ENCODE measurements at places on chromosomes 12 and 14.
A peak's percentile ranks its signal among the peaks of the same experiment; 100 is the strongest.

DNA sequence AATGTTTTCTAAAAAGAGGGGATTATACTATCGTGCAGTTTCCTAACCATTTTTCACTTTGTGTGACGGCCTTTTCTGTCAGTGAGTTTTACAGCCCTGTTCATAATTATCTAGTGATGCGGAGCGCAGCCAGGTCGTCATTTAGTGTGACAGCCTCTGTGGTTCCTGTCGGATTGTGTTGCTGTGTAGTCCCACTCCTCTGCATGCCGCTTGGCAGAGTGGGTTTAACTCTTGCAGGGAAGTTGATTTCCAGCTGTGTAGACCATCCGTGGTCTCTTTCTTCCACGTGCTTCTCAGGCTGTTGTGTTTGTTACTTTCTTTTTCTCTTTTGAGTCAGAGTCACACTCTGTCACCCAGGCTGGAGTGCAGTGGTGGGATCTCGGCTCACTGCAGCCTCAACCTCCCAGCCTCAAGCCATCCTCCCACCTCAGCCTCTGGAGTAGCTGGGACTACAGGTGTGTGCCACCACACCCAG lies 8.6 kb downstream of the RAN start:
- DNase-seq = peak; percentile 15

GRCh38 chr14:51621654-51622053 lies 30.1 kb upstream of the FRMD6 start:
- no peak for DNase-seq

- no peak for DNase-seq
These were observed 7.6 kb downstream of the KIF26A start for GRCh38 chr14:104145826-104146601.

GRCh38 chr12:3135522-3136461 lies 58.6 kb downstream of the TSPAN9 start:
- peak; percentile 84 for DNase-seq

DNA sequence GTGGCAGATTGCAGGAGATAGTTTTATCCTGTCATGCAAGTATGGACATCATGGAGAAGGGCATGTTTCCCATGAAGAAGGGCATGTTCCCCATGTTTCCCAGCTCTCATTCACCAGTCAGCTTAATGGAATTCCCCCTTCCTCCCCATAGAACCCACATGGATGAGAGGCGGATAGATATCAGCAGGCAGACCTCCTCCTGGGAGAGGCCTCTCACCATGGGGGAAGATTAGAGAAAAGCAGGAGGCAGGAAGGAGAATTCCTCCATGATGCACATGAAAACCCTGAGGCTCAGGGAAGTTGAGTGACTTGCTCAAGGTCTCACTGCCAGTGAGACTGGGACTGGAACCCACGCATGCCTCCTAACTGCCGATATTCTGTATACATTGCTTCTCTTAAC lies 92.9 kb upstream of the FOXN3 start:
- no peak for DNase-seq

DNA sequence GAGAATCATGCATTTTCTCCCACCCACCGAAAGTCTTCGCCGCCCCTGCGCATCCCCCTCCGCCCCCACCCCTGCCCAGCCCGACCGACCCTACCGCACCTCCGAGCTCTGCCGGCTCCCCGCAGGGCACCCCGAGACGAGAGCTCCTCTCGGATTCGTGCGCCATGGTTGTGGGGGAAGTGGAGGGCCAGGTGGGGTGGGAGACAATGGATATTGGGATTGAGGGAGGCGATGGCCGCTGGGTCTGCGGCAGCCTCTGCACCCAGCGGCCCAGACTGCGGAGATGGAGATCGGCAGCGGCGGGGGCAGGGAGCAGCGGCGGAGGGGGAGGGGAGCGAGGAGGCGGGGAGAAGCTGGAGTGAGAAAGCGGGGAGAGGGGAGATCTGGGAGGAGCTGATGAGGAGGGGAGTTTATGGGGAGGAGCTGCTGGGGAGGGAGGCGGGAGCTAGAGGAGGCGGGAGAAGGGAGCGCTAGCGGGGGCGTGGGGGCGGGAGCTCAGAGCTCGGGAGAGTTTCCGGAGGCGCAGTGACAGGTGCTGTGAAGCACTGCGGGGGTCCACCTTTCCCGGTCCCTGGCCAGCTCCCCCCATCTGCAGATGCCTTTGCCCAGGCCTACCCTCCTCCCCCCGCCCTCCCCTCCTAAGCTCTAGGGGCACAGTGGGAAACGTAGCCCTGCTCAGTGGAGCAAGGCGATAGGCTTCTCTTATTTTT lies at the start of gene SALL2:
Gene SALL2, minus strand, starts transcription at position 385 of the 710 bp plus-strand sequence. Its CDS starts 219 bp downstream, at position 166.
- peak; percentile 80 for DNase-seq

- DNase-seq = no peak
These were observed 201.2 kb downstream of the DPF3 start for GRCh38 chr14:72692696-72693095.

- DNase-seq = no peak
These were observed 5.3 kb downstream of the SSTR1 start for GRCh38 chr14:38213001-38213400.

- peak; percentile 20 for DNase-seq
These were observed 79.9 kb downstream of the TAOK3 start for GRCh38 chr12:118292836-118293235.

DNA sequence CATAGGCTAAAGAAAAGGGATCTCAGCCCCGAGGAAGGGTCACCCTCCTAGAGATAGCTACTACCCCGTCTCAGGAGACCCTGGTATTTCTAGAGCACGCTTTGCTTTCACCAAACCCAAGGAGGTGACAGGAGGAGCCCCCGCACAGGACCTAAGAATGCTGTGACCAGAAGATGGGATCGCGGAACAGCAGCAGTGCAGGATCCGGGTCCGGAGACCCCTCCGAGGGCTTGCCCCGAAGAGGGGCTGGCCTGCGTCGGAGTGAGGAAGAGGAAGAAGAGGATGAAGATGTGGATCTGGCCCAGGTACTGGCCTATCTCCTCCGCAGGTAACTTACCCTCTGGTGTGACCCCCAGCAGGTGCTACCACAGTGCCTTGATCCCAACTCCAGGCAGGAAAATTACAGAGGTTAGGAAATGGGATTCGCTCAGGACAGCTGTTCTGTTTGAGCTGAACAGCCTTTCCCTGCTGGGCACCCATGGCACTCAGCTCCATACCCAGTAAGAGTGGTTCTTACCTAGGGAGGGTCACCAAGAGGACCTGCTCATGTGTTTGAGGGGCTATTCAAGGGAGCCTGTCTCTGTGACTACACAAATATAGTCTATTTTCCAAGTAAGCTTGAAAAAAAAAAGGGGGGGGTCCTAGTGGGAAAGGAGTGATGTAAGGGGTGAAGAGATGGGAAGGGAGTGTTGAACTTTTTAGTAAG lies 826 bp upstream of the NRL start:
- no peak for DNase-seq
